ENCODE measurements at places on chromosomes 4 and X.

GRCh38 chr4:141254326-141254725, 33.6 kb downstream of the ZNF330 start:
- DNase-seq = no peak

- DNase-seq = no peak
Observed at GRCh38 chr4:168509786-168510185, 12.9 kb downstream of the PALLD start.

DNA sequence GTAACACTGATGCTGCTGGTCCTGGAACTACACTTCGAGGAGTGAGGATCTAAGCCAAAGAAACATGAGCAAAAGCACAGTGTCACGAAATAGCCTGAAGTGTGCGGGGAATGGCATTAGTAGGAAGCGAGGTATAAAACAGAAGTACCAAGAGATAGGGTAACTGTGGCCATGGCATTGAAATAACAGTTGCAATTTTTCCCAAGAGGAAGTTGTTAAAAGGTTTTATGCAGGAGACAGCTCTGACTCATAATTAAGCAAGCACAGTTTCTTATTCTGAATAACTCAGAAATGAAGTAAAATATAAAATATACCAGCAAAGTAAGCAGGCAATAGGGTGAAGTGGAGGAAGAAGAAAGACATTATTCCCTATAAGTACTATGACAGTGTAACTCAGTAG, 90.3 kb upstream of the TMEM150C start:
- DNase-seq = no peak

- DNase-seq = no peak
Observed at GRCh38 chr4:139607502-139608060, 51.6 kb upstream of the SETD7 start.

GRCh38 chr4:121182296-121182695, 18.2 kb upstream of the TNIP3 start:
- no peak for DNase-seq

DNA sequence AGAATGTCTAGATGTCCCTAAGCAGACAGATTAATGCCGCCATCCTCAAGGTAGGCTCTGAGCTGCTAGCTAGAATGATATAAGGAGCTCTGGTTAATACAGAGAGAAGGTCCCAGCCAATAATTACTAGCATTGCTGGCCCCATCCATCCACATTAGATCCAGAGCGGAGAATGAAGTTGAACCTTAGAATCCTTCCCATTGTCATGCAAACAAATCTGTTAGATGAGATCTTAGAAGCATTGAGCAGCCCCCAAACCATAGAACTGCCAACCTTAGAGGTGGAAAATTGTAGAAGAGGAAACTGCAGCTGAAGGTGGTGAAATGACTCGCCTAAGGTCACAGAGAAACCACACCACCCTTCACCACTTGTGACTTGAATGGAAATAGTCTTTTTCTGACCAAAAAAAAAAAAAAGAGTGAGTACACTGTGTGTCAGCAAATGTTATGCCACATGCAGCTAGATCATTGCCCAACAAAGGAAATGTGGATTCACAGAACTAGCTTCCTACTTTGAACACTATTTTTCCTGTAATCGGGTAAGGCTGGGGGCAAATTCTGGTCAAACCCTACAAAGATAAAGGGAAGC, 162.1 kb downstream of the SMIM20 start:
- DNase-seq = no peak

- no peak for DNase-seq
Observed at GRCh38 chr4:153022241-153022715, 86.2 kb downstream of the FHDC1 start.

DNA sequence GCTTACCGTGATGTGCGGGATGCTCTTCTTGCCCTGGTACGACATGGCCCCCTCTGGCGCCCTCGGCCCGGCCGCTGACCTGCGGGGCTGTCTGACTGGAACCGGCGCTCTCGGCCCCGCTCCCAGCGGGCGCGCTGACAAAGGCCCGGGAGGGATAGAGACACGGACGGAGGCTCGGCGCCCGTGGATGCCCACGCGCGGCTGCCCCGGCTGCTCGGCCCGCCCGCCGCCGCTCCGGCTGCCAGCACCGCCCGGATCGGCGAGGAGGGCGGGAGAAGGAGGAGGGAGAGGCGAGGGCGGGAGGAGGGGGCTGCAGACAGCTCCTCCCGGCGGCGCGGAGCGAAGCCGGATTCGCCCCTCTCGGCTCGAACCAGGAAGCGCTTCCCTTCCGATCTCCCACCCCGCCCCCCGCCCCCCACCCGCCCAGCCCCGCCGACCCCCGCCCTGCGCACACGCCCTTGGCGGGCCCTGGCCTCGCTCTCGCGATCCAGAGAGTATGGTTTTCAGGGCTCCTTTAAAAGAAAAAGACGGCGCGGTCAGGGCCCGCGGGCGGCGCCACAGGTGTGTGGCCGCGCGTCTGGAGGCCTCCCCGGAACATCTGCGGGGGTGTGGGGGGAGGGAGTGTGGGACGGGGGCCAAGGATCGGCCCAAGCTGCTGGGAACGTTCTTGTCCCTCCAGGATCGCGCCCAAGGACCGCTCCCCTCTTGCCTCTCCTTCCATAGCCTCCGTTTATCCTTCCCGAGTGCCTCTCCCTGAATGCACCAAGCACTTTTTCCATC, 4.5 kb downstream of the CRMP1 start:
- DNase-seq = no peak
